ENCODE measurements at places on chromosomes 1 and 21.

DNA sequence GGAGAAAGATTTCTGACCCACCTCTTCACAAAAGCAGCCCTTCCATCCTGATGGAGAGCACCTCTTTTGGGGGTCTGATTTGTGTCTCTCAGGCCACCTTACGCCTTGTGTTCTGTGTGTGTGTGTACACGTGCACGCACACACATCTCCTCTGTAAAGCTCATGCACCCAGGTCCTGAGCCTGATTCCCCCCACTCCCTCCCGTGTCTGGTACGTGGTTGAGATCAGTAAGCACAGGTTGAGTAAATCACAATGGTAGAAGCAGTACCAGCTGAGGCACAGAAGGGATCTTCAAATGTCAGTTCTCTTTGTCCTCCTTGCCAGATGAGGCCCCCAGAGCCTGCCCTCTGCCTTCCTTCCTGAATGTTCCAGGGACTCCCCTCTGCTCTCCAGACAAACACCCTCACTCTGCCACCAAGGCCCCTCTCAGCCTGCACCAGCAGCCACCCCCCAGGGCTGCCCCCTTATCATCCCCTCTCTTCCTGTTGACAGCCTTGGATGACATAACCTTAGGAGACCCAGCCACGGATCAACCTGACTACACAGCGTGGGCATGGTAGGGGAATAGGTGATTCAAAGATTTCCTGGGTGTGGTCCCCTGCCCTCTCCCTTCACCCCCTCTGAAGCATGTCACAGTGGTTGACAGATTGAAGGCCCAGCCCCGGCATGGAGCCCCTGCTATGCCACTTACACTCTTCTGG lies 112.8 kb downstream of the HIVEP3 start:
- DNase-seq: no peak

- no peak for DNase-seq
Measured at GRCh38 chr1:80776266-80776665, 1024.5 kb upstream of the ADGRL2 start.

GRCh38 chr1:88021529-88021928 lies 662.5 kb upstream of the PKN2 start:
- no peak for DNase-seq

DNA sequence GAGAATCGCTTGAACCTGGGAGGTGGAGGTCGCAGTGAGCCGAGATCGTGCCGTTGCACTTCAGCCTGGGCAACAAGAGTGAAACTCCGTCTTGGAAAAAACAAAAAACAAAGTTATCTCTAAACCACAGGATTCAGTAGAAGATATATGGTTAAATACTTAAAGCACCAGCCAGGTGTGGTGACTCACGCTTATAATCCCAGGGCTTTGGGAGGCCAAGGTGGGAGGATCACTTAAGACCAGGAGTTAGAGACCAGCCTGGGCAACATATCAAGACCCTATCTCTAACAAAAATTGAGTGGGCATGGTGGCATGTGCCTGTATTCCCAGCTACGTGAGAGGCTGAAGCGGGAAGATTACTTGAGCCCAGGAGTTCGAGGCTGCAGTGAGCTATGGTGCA lies 5.6 kb downstream of the NECAP2 start:
- no peak for DNase-seq

DNA sequence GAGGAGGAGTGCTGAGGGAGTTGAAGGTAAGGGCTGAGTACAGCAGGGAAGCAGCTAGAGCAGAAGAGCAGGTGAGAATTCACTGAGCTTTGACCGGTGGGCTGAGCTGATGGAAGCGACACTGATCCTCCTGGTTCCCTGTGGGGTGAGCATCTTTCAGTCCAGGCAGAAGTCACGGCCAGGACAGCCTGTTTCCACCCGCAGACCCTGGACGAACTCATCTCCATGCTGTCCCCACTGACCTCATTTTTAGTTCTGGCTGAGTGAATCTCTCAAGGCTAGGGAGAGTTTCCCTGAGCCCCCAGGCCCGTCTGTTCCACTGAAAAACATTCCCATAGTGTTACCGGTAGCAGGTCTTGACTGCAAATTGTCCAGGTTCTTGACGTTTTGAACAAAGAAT lies 31.5 kb downstream of the FAM163A start:
- no peak for DNase-seq

GRCh38 chr1:48948562-48948961 lies 171.9 kb upstream of the BEND5 start:
- DNase-seq: no peak

- DNase-seq: no peak
Measured at GRCh38 chr1:213423041-213423440, 372.0 kb downstream of the RPS6KC1 start.

- DNase-seq: no peak
Measured at GRCh38 chr21:46111193-46111571, 13.3 kb downstream of the COL6A2 start.

DNA sequence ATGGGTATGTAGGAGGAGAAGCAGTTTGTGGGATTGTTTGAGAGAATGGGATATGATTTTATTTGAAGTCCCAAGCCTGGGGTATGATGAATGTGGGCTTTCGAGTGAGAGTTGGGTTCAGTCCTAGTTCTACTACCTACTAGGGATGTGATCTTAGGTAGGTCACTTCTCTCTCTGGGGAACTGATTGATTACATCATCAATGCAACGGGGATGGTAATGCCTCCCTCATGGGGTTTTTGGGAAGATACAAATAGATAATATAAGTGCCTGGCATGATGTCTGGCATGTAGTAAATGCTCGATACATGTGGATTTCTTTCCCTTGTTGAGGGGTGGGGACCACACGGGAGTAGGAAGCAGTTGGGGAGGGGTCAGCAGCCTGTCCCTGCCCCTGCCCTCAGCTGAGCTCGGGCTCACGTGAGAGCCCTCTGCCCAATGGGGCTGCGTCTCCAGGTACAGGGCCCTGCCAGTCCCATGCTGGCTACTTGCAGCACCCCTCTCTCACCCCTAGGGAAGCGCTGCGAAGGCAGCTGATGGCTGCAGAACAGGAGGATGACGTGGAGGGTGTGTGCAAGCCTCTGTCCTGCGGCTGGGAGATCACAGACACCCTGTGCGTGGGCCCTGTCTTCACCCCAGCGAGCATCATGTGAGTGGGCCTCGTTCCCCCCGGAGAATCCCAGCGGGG lies 38.7 kb downstream of the AZIN2 start:
- DNase-seq: no peak

DNA sequence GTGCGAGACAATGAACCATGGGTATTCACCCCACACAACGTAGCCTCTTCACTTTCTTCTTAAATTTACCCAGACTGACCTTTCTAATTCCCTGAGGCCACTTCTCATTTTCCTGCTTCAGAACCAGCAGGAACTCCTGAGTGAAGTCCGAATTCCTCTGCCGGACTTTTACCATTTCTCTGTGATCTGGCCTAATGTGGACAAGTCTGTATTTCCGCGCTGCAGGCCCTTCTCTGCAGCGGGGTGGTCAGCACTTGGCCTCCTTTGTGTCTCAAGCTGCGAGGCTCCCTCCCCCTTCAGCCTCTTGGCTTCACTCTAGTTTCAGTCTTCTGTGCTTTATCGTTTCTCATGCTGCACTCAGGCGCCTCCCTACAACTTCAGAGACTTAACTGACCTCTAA lies 9.4 kb upstream of the CTBS start:
- DNase-seq: no peak

DNA sequence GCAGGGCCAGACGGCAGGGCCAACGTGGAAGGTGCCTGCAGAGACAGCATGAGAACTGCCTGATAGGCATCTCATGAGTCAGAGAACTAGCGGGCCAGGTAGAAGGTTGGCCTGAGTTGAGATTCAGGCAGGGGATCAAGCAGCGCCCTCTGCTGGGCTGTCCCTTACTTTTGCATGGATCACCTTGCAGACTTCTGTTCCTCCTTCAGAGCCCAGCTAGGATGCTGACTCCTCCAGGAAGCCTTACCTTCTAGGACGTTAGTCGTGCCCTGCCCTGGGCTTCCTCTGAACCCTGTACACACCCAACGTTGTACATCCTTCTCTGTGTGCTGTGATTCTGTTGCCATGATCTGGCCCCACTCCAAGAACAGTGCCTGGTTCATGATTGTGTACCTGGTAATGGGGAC lies 231.3 kb upstream of the VAMP3 start:
- peak; percentile 3 for DNase-seq

- no peak for DNase-seq
Measured at GRCh38 chr1:1779691-1780597, 1.7 kb upstream of the NADK start.

DNA sequence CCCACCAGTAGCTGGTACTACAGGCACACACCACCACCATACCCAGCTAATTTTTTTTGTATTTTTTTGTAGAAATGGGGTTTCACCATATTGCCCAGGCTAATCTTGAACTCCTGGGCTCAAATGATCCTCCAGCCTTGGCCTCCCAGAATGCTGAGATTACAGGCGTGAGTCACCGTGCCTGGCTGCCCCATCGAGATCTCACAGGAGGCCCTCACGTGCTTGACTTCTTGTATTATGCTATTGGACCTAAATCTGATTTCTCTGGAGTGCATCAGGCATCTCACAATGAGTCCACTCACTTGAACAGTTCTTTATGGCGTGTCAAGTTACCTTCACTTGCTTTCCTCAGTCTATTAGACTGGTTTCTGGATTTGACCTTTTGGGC lies 9.3 kb upstream of the RSRP1 start:
- DNase-seq: no peak

DNA sequence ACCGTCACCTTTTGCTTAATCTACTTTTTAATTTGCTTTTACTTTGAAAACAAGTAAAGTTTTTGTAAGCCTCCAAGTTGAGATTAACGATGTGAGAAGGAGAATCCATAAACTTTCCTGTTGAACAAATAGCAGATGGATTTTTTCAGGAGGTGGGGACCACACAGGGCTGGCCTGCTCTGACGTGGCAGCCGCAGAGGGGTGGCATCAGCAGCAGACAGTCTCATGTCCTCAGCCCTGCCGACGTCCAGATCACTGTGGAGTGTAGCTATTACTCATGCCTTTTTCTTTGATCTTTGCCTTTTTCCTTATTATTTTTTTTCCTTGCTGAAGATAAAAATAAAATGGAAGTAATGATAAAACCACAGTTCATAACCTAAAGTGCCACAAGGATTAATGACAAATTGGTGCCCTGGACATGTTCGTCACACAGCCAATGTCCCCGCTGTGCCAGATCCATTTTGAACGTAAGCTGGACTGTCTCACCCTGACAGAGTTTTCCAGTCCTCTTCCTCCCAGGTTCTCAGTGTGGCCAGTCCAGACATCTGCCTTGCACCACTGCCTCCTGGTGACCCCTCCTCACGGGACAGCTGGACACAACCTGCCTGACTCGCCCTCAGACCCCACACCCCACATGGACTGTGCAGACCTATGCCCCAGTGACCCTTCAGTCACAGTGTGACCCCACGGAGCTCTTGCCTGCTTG lies 15.4 kb upstream of the ZBTB21 start:
- DNase-seq: no peak

- no peak for DNase-seq
Measured at GRCh38 chr21:15362458-15362857, 297.7 kb upstream of the NRIP1 start.

DNA sequence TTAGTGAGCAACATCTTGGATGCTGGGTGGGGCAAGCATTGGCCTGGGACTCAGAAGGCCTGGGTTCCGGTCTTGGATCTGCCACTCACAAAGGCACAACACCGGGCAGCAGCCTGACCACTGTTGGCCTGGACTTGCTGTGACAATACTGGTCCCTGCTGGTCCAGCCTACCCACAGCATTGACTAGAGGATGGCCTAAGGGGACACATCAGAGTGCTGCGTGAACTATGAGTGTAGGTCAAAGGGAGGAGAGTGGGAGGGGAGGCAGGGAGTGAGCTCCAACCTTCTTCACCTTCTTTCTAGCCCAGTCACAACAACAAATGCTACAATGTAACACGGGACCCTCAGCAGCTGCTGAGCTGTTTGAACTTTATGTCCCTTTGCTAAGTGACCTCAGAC lies 31.1 kb downstream of the TMEM50A start:
- DNase-seq: no peak

DNA sequence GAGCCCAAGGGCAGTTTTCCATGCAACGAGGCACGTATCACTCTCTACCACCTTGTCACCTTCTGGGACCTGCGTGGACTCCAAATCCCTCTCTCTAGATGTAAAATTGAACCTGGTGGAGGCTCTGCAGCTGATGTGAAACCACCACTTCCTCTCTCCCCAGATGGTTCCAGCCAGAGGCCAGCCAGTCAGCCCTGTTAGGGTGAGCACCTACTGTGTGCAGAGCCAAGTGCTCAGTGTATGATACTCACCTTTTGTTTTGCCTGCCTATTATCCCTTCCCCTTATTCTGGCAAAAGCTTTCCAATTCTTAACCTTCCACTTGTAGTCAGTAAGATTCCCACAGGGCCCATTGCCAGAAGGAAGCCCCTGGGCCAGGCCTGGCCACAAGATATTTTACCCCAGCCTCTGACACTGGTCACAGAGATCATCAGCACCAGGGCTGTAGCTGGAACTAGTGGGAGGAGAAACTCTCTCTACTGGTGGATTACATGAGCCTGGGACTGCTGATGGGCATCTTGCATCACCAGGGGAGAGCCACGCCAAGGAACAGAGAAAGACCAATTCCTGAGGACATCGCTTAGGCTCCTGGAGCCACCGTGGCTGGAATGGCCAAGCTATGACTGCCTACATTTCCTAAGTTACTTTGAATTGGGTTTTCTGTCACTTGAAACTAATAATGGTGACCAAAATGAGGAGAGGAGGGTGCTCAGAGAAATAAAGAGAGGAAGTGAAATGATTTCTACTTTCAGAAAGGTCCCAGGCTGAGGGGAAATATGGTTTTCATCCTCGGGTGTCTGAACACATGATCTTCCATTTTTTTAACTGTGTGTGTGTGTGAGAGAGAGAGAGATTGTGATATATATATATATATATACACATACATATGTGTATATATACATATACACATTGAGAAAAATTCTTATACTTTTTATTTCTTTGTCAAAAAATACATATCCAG lies 26.6 kb upstream of the RD3 start:
- no peak for DNase-seq

DNA sequence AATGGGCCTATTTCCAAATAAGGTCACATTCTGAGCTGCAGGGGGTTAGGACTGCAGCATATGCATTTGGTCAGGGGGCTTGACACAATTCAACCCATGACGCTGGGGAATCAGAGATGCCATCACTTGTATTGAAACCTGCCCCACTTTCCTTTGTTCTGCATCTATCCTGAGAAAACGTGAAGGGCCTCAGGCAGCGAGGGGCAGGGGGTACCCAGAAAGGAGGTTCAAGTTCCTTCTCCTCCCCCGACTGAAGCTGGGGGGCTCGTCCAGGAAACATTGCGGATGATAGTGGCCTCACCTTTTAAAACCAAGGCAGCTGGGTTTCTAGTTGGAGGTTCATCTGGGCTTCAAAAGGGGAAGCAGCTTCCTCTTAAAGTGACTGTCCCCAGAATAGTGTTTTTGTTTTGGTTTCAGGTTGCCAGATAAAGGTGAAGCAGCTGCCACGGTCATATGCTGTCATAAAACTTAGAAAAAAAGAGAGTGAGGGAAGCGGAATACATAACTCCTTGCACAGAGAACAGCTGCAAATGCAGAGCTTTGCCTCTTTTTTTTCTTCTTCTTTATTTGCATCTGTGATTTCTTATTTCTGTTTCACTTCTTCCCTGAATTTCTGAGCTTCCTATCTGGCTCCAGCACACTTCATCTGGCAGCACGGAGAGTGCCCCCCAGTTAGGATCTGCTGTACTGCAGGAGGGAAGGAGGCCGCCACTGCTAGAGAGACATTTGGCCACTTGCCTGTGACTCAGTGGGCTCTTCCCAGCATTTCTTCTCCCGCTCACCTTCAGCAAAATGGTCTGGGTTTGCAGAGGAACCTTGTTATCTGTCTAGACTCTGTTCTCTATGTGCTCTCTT lies 142.0 kb downstream of the AJAP1 start:
- no peak for DNase-seq

GRCh38 chr21:33208534-33208933 lies 21.2 kb upstream of the IFNAR2 start:
- no peak for DNase-seq

- DNase-seq: no peak
Measured at GRCh38 chr1:168833801-168834224, 104.8 kb upstream of the DPT start.
